ENCODE measurements at places on chromosomes 16 and 17.

GRCh38 chr16:77585379-77586251, 136.7 kb upstream of the NUDT7 start:
- DNase-seq = no peak

- DNase-seq = no peak
These were observed 3.4 kb downstream of the PPP1R9B start for GRCh38 chr17:50146927-50147665.

- DNase-seq = no peak
These were observed 55.0 kb downstream of the SNTB2 start for GRCh38 chr16:69241926-69242325.

- no peak for DNase-seq
These were observed 30.3 kb upstream of the MYO15B start for GRCh38 chr17:75557075-75557851.

GRCh38 chr17:77725846-77726245, 232.7 kb upstream of the TNRC6C start:
- DNase-seq = no peak

GRCh38 chr16:53433930-53434376, 318 bp upstream of the RBL2 start:
- no peak for DNase-seq

DNA sequence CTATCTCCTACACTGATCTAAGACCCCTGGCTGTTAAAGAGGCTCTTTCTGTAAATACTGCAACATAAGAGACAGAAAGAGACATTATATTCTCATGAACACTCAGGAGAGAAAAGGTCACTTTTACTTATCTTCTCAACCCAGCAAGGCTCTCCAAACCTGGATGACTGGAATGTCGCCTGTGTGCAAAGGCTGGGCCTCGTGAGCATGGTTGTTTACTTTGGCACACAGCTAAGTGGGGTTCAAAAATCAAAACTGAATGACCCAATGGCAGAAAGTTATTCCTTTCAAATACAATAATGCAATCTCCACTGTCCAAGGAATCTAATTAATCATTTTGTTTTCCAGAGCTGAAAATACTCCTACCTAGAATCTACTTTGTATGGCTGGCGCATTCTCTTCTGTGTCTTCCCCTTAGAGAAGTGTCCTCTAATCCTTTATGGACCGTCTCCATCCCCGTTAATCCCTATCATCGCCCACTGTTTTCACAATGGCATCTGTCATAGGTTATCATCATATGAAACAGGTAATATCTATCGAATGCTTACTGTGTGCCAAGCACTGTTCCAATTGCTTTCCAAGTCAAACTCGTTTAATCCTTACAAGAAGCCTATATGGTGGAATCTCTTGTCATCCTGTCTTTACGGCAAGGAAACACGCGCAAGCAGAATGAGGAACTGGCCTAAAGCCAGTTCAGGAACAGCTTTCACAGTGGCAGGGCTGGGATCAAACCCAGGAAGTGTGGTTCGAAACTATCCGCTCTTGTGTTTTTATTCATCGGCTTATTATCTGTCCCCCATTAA, 1.3 kb downstream of the SLX4 start:
- DNase-seq = no peak

- no peak for DNase-seq
These were observed 195.0 kb downstream of the FTO start for GRCh38 chr16:53898993-53899392.

DNA sequence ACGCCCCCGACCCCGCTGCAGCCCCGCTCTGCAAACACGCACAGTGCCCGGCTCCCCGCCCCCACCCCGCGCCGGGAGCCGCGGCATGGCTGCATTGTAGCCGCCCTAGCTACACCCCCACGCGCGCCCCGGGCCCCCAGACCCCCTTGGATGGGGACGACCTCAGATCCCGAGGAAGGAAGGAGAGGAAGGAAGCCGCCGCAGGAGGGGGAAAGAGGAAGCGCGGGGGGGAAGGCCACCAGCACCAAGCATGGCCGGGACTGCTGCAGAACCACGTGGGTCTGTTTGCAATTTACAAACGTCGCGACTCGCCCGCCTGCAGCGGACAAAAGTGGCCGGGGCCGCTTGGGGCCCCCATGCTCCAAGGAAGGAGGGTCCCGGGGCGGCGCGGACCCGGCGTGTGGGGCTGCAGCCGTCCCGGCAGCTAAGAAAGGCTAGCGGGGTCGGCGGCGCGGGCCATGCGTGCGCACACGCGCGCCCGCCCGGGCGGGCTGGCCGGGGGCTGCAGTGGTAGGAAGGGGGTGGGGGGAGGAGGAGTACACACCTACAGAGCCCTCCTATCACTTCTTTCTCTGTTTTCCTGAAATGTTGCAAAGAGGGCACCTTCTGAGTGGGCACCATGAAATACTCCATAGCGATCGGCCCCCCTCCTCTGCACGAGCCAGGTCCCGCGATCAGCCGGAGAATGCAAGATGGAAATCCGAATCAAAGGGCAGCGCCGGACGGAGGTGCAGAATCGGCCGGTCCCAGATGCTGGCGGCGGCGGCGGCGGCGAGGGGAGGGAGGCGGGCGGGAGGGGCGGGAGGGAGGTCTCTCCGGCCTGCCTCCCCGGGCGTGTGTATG, 488 bp downstream of the TFAP4 start:
- no peak for DNase-seq

- DNase-seq = no peak
These were observed 298.9 kb upstream of the IRX5 start for GRCh38 chr16:54631782-54632181.

DNA sequence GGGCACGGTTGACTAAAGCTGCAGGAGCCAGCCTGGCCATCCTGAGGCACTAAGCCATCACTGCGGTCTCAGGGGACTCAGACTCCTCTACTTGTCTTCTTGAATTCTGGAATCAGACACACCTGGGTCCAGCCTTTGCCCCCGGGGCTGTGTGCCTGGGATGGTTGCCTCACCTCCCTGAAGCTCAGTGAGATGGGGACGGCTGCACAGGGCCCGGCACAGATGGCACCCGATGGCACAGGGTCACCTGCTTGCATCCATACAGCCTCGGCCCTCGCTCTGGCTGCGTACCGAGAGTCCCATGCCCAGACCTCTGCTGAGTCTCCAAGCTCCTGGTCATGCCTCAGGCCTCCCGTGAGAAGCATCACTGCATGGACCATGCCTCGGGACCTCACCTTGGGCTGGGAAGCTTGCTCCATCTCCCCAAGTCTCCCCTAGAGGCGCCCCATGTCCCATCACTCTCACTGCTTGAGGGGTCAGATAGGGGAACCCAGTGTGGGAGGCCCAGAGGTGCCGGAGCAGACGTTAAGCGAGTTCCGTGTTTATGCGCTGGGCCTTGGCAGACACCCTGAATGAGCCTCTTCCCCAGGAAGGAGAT, 316.3 kb downstream of the SEC14L1 start:
- no peak for DNase-seq

DNA sequence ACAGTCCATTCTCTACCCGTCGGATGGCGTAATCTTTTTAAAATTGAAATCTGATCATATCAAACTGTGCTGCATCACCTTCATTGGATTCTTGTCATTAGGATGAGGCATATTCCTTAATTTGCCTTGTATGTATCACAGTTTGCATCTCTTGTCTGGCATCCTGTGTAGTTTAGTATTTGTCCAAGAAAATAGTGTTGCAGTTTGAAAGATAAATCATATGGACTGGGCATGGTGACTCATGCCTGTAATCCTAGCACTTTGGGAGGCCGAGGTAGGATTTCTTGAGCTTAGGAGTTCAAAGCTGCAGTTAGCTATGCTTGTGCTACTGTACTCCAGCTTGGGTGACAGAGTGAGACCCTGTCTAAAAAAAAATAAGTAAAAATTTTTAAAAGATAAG, 5.8 kb upstream of the RSL1D1 start:
- no peak for DNase-seq

GRCh38 chr16:49340466-49340865, 33.1 kb upstream of the C16orf78 start:
- no peak for DNase-seq

DNA sequence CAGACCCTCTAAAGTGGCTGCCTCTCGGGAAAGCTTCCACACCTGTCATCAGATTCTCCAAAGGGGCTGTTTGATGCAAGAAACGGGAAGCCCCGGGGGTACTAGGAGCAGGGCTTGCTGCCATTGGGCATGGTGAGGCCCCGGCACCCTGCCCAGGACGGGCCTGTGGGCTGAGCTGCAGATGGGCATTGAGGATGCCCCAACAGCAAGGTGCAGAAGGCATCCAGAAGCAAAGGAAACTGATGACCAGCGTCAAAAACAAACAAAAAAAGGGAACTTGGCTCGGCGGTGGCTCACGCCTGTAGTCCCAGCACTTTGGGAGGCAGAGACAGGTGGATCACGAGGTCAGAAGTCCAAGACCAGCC, 1.5 kb upstream of the LIMD2 start:
- peak; percentile 32 for DNase-seq

DNA sequence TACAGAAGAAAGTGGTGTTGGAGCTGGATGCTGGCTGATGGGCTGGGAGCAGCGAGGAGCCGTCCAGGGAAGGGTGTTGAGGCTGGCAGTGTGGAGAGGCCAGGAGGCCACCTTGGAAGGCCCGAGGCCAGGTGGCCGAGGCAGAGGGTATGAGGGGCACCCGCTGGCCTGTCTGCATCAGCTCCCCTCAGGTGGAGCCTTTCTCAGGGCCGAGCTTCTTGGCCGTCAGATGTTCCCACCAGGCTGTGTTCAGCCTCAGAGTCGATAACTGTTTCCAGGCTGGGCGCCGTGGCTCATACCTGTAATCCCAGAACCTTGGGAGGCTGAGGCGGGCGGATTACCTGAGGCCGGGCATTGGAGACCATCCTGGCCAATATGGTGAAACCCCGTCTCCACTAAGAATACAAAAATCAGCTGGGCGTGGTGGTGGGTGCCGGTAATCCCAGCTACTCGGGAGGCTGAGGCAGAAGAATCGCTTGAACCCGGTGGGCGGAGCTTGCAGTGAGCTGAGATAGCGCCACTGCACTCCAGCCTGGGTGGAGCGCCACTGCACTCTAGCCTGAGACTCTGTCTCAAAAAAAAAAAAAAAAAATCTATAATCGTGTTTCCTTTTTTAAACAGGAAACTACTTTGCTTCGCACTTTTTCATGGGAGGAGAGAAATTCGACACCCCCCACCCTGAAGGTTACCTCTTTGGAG, 25.3 kb downstream of the MGRN1 start:
- DNase-seq = no peak

DNA sequence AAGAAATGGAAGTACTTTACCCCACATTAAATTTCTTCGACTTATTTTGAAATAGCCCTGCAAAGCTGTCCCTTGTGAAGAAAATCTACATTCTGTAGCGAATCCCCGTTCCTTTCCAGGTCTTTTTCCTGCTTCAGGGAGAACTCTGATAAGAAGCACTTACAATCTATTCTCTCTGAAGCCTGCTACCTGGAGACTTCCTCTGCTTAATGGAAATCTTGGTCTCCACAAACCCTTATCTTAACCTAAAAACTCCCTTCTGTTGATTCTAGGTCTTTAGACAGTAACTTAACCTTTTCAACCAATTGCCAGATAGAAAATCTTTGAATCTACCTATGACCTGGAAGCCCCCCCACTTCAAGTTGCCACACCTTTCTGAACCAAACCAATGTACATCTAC, 1.6 kb upstream of the CYBC1 start:
- DNase-seq = no peak

- no peak for DNase-seq
These were observed 13.0 kb upstream of the ZFPM1 start for GRCh38 chr16:88440111-88440510.

- no peak for DNase-seq
These were observed 124.9 kb downstream of the WSCD1 start for GRCh38 chr17:6195123-6195522.

GRCh38 chr16:88539652-88540345, 30.4 kb upstream of the ZC3H18 start:
- DNase-seq = no peak

DNA sequence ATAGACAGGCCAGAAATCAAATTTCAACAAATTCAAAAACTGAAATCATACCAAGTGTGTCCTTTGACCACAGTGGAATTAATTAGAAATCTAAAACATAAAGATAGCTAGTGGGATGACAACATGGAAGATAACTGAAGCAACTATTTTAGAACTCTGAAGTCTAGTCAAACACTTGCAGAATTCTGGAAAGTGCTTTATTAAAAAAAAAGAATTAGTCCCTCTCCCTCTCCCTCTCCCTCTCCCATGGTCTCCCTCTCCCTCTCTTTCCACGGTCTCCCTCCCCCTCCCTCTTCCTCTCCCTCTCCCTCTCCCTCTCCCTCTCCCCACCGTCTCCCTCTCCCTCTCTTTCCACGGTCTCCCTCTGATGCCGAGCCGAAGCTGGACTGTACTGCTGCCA, 6.7 kb upstream of the OR4D1 start:
- no peak for DNase-seq

- no peak for DNase-seq
These were observed 13.8 kb upstream of the SRRM2 start for GRCh38 chr16:2738615-2739014.

GRCh38 chr16:2471653-2472487, 773 bp downstream of the NTN3 start:
- DNase-seq = no peak

GRCh38 chr16:27439271-27440018, 37.5 kb downstream of the IL21R start:
- no peak for DNase-seq

GRCh38 chr17:74865504-74866197, 6.0 kb upstream of the GRIN2C start:
- no peak for DNase-seq

DNA sequence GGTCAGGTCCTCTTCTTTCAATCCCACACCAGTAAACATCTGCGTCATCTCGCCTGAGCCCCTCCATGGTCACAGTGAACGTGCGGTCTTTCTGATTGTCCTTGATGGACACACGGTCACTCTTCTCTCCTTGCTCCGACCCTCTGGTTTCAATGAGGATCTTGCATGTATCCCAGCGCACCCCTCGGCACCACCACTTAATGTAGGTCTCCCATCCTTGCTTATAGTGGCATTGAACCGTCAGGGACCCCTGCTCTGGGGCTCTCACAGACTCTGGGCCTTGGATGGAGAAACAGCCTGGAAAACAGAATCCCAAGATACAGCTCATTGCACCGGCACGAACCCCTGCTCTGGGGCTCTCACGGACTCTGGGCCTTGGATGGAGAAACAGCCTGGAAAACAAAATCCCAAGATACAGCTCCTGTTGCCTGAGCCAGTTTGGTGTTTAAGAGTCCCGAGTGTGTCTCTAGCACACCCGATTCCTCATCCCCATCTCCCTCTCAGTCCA, 5.4 kb downstream of the CD300LB start:
- no peak for DNase-seq

- no peak for DNase-seq
These were observed 11.6 kb downstream of the FBXL19 start for GRCh38 chr16:30934827-30935557.

DNA sequence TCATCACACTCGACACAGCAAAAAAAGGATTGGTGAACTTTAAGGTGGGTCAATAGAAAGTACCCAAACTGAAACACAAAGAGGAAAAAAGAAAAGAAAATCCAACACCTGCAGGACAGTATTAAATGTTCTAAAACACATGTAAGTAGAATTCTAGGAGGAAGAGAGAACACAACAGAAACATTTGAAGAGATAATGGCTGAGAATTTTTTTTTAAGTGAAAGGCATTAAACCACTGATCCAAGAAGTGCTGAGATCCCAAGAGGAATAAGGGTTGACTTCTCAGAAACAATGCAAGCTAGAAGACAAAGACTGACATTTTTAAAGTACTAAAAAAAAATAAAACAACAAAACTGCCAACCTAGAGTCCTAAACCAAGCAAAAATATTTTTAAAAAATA, 31.6 kb downstream of the VPS53 start:
- DNase-seq = no peak
